T-helper 2 cell treated with Interferon-gamma antibody and Interleukin-4, amounts not matched to agents 5 μg/mL and 100 μg/mL, for 36 hours (primary cell): ENCODE measurements at places on chromosomes 11 and 22.

- no peak overlapping the region for H3K27ac ChIP-seq
- H3K36me3 ChIP-seq, result no peaks in the 10 kb centered on the region
- no peaks in the 10 kb centered on the region for H3K4me1 ChIP-seq
- no peak overlapping the region for H3K4me3 ChIP-seq
These were observed 2.1 kb downstream of the OMP start for GRCh38 chr11:77104727-77105126.

DNA sequence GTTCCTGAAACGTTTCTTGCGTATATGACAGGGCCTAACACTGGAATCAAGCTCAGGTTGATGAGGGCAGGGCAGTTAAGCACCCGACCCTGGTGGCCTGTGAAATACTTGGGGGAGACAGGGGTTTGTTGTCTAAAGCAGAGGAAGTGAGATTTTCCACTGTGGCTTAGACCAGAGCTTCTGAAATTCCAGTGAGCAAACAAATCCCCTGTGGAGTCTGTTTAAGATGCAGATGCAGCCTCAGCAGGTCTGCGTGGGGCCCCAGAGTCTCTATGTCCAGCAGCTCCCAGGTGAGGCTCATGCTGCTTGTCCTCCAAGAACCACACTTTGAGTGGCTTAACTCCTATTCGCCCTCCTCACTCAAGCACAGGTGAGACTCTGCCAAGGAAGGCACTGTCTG is 39.1 kb upstream of the PRAME start:
- H3K4me3 ChIP-seq, result no peak overlapping the region
- DNase-seq, result no peak
- H3K27me3 ChIP-seq, result no peaks in the 10 kb centered on the region
- H3K27ac ChIP-seq, result no peak overlapping the region
- no peaks in the 10 kb centered on the region for H3K36me3 ChIP-seq
- no peaks in the 10 kb centered on the region for H3K4me1 ChIP-seq

DNA sequence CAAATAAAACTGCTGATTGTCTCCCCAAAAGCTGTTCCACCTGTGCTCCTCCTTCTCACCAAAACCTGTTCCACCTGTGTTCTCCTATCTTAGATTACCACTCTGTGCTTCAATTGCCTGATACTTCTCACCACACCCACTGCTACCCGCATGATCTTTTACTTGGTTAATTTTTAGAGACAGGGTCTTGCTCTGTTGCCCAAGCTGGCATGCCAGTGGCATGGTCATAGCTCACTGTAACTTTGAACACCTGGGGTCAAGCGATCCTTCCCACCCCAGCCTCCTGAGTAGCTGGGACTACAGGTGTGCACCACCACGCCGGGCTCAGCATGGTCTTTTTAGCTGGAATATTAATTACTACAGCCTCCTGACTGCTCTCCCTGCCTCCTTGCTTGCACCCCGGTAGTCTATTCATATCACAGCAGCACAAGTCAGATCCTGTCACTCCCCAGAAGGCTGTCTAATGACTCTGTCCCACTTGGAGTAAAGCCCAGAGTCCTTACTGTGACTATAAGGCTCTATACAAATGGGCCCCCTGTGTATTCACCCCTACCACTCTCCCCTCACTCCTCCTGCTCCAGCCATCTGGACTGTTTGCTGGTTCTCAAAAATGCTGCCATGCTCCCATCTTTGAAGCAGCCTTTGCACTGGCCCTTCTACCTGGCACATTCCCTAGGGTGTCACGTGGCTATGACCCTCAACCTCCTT is 3.5 kb downstream of the C11orf91 start:
- no peak for DNase-seq
- peaks cover 14% of the 10 kb centered on the region for H3K4me1 ChIP-seq
- no peaks in the 10 kb centered on the region for H3K36me3 ChIP-seq
- no peak overlapping the region for H3K27ac ChIP-seq
- H3K27me3 ChIP-seq, result peaks cover 35% of the 10 kb centered on the region
- no peak overlapping the region for H3K4me3 ChIP-seq

- no peaks in the 10 kb centered on the region for H3K4me1 ChIP-seq
- H3K27me3 ChIP-seq, result no peaks in the 10 kb centered on the region
- H3K36me3 ChIP-seq, result no peaks in the 10 kb centered on the region
These were observed 1074.5 kb downstream of the TBC1D22A start for GRCh38 chr22:47836957-47837356.

DNA sequence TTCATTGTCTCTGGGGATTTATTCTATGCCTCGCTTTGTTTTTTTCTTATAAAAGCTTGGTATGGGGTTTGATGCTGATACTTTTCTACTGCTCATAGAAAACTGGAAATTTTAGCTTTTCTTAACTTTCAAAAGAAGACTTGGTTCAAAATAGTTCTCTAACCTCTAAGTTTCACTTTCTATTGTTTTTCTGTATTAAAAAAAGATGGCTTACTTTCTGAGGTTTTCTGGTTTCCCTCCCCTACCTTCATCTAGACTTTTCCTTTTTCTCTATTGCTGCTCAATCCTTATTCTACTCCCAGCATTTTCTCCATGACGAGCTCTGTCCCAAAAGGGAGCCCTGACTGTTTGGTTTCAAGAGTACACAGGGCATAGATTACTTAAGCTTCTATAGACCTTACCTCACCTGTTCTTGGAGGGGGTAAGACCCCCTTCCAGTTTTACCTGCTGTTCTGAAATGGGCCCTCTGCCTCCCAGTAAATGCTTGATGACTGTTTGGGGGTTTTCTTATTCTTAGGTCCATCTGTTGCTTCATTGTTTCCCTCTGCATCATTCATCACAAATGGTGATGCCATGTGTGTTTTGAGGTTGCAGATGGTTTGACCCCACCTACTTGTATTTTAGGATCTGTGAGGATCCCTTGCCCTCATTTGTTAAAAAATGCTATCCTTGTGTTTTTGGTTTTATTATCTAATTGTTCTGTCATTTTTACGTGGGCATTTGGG is 29.5 kb downstream of the DNHD1 start:
- H3K27ac ChIP-seq, result peak overlapping the region; percentile 76
- H3K4me3 ChIP-seq, result peak overlapping the region; percentile 59
- H3K4me1 ChIP-seq, result peaks cover 30% of the 10 kb centered on the region
- peaks cover 25% of the 10 kb centered on the region for H3K36me3 ChIP-seq

DNA sequence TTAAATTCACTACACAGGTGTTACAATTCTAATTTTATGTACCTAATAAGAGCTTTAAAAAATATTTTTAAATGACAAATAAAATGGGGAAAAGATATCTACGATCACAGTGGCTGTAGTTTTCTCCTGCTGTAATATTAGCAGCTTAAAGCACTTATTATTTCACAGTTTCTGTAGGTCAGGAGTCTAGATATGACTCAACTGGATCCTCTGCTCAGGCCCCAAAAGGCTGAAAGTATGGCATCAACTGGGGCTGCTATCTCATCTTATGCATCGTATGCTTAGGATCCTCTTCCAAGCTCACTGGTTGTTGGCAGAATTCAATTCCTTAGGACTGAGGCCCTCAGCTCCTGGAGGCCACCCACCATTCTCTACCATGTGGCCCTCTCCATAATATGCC is 12.8 kb downstream of the FBXO3 start:
- no peaks in the 10 kb centered on the region for H3K4me1 ChIP-seq
- H3K4me3 ChIP-seq, result no peak overlapping the region
- no peak for DNase-seq
- no peak overlapping the region for H3K27ac ChIP-seq
- H3K36me3 ChIP-seq, result peaks cover 44% of the 10 kb centered on the region

DNA sequence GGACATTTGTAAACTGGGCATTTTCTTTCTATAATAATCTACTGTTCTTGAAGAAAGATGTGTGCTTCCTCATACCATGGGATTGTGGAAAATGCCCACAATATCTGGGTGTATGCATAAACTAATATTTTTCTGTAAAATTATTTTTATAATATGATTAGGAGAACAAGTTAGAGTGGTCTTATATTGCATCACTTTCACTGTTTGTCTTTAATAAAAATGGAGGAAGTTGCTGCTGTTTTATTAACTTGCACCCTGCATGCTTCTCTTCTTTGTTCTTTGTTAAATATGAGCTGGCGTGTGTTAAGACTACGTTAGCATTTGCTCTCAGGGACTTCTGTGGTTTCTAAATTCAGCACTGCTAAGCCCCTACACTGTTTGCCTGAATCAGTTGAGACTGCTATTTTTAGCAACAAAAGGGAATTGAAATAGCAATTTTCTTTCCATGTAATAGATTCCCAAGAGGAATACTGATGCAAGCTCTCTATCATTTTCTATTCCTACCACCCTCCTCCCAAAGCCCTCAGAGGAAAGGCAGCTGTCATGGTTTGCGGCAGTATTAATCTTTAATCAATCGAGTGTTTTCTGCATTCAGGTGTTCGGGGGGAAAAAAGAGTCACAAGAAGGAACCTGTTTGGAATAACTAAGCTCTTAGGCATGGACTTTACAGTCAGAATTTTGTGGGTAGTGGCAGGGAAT is 56.1 kb downstream of the HSD17B12 start:
- no peak for DNase-seq
- H3K27ac ChIP-seq, result no peak overlapping the region
- H3K4me3 ChIP-seq, result no peak overlapping the region

- no peak overlapping the region for H3K27ac ChIP-seq
- no peak overlapping the region for H3K4me3 ChIP-seq
- no peaks in the 10 kb centered on the region for H3K27me3 ChIP-seq
- no peak for DNase-seq
These were observed 57.7 kb upstream of the BDNF start for GRCh38 chr11:27757953-27758352.

GRCh38 chr22:26550498-26551033 is 38.3 kb upstream of the TFIP11 start:
- no peaks in the 10 kb centered on the region for H3K27me3 ChIP-seq
- no peak overlapping the region for H3K27ac ChIP-seq
- H3K4me3 ChIP-seq, result no peak overlapping the region
- no peak for DNase-seq

- H3K4me1 ChIP-seq, result peaks cover 14% of the 10 kb centered on the region
- no peak overlapping the region for H3K27ac ChIP-seq
- no peak overlapping the region for H3K4me3 ChIP-seq
- H3K36me3 ChIP-seq, result no peaks in the 10 kb centered on the region
These were observed 120.3 kb upstream of the ZC3H12C start for GRCh38 chr11:109972939-109973338.

- H3K4me1 ChIP-seq, result peaks cover 9% of the 10 kb centered on the region
- H3K27me3 ChIP-seq, result no peaks in the 10 kb centered on the region
- H3K36me3 ChIP-seq, result peaks cover 7% of the 10 kb centered on the region
These were observed 31.0 kb downstream of the TPCN2 start for GRCh38 chr11:69079661-69080256.

DNA sequence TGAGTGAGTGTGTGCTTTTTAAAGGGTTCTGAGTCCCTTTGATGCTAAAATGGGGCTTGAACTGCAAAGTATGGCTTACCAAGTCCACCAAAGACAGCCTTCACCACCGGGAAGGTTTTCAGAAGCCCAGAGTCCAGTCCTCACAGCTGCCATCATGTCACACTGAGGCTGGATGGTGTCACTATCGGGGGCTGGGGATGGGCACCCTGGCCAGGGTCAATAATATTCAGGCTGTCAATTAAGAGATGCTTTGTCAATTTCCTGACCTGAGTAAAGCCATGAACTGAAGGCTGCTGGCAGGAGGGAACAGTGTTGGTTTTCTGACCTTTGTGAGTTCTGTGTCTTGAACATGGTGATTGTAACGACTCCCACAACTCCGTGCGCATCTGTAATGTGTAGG is 373.0 kb upstream of the B3GAT1 start:
- no peak for DNase-seq
- no peaks in the 10 kb centered on the region for H3K4me1 ChIP-seq
- H3K36me3 ChIP-seq, result no peaks in the 10 kb centered on the region
- no peak overlapping the region for H3K4me3 ChIP-seq
- no peak overlapping the region for H3K27ac ChIP-seq

- no peak for DNase-seq
- H3K27ac ChIP-seq, result no peak overlapping the region
- H3K36me3 ChIP-seq, result no peaks in the 10 kb centered on the region
- no peak overlapping the region for H3K4me3 ChIP-seq
- H3K4me1 ChIP-seq, result peaks cover 27% of the 10 kb centered on the region
- peaks cover 21% of the 10 kb centered on the region for H3K27me3 ChIP-seq
These were observed 379 bp upstream of the RAB38 start for GRCh38 chr11:88175569-88176075.

DNA sequence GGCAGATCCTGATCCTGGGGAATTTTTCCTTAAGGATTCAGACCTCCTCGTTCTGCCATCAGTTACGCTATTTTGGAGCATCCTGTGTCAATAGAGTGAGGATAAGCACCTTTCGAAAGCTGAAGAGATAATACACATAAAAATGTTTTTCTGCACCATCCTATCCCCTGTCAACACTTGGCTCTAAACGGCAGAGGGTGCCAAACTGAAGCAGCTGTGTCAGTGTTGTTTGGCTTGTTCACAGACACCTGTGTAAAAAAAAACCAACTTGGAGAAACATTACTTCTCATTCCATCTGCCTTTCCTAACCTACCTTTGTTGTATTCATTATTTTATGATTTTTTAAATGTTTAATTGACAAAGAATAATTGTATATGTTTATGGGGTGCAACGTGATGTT is 417.0 kb upstream of the DDI1 start:
- no peak for DNase-seq
- H3K4me1 ChIP-seq, result no peaks in the 10 kb centered on the region
- no peaks in the 10 kb centered on the region for H3K27me3 ChIP-seq
- no peak overlapping the region for H3K27ac ChIP-seq
- H3K4me3 ChIP-seq, result no peak overlapping the region
- no peaks in the 10 kb centered on the region for H3K36me3 ChIP-seq

GRCh38 chr11:69652999-69653398 is 12.0 kb downstream of the CCND1 start:
- DNase-seq, result no peak
- H3K4me3 ChIP-seq, result no peak overlapping the region
- H3K4me1 ChIP-seq, result no peaks in the 10 kb centered on the region
- no peaks in the 10 kb centered on the region for H3K27me3 ChIP-seq

DNA sequence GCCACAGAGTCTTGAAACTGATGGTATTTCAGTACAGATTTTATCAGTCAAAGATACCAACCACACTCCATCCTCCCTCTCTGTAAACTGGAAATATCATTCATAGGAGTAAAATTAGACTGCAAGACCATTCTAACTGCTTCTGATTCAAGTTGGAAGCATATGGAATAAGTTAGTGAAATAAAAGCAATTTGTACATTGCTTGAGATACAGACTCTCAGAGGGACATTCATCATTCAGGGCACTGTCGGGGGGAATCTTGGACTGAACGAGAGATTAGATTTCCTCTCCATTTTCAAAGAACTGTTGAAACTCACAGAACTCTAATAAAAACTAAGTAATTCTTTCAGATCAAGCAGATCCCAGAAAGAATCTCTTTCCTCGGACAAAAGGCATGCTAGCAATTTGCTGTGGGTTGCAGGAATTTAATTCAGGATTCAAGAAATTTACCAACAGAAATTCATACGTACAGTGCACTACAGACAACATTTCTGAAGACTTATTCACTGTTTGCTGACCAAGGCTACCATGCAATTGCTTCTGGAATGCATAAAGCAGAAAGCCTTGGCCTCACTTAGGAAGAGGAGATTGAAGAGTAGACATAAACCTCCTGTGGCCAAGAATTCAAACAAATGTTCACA is 34.1 kb downstream of the PAMR1 start:
- H3K4me3 ChIP-seq, result no peak overlapping the region
- H3K36me3 ChIP-seq, result no peaks in the 10 kb centered on the region
- peaks cover 7% of the 10 kb centered on the region for H3K27me3 ChIP-seq
- no peaks in the 10 kb centered on the region for H3K4me1 ChIP-seq
